ENCODE measurements at places on chromosomes 13 and 19. TPM values are rescaled to one million over a fixed set of nuclear protein-coding genes. Genes with fewer than 3 reads are reported as not detected.

The RFPL4A gene
- polyA plus RNA-seq: 0.09 TPM

- DNase-seq: no peak
Observed at GRCh38 chr19:21128901-21129698, 12.7 kb upstream of the ZNF431 start.

DNA sequence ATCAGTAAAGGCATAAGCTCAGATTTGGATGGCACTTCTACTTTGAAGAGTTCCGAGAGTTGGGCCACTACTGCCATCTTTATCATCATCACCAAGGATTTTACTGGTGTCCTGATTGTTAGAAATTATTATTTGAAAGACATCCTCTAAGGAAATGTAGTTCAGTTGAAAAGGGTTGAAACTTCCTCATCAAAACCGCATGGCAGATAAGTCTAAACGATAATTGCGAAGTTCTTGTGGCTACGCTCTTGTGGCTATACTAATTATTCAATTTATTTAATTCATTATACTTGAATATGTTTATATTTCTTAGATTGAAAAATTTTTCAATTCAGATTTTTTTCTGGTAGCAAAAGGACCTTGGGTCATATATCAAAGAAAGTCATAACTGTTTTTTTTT, 22.4 kb downstream of the TNFRSF19 start:
- no peak for DNase-seq

DNA sequence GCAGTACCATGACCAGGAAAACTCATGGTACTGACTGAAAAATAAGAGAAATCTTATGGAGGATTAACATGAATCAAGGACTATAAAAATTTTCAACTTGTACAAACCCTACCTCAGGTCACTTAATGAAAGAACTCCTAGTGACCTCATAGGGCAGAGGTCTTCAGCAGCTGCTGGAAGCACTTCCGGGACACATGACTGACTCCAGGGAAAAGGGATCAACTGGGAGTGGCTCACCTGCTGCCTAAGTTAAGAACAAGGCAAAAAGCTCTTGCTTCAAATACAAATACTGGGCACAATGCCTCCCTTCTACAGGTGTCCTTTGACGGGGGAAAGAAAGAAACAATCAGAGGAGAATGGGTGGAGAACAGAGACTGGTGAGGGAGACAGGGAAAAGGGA, 18.6 kb downstream of the DOCK9 start:
- no peak for DNase-seq

DNA sequence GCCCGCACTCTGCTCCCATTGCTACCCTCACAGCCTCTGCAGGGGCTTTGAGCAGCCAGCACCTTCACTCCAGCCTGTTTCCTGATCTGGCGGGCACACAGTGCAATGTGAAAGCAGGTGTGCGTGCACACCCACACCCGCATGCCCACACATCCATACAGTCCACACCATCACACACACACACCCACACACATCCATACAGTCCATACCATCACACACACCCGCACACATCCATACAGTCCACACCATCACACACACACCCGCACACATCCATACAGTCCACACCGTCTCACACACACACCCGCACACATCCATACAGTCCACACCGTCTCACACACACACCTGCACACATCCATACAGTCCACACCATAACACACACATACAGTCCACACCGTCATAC, 28.0 kb downstream of the PIAS4 start:
- no peak for DNase-seq

GRCh38 chr19:44571830-44572580, 41.4 kb upstream of the IGSF23 start:
- DNase-seq: no peak

GRCh38 chr13:45812695-45813372, 38.7 kb downstream of the SIAH3 start:
- no peak for DNase-seq

GRCh38 chr13:92346046-92346445, 880.6 kb upstream of the GPC6 start:
- no peak for DNase-seq
